Psoas muscle (tissue), 8 donors: ENCODE measurements at places on chromosomes 16 and 17. TPM values are rescaled to one million over a fixed set of nuclear protein-coding genes. Genes with fewer than 3 reads are reported as not detected.

DNA sequence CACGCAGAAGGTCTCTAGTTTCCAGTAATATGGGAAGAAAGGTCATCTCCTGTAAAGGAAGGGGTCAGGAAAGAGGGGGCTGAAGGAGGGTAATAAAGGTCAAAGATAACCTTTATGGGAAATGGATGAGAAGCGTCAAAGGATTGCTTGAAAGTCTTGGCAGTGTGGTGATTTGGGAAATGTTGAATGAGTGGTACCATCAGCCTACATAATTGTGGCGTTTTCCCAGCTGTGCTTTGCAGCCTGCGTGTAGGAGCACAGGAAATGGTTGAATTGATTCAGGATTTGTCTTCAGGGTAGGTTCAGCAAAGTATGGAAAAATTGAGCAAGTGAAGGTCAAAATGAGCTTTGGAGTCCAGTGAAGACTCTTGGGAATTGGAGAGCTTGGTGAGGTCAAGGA, 115.8 kb upstream of the NOL11 start:
- DNase-seq = no peak
- H3K27me3 ChIP-seq = no peaks in the 10 kb centered on the region
- no peak overlapping the region for H3K4me3 ChIP-seq
- H3K36me3 ChIP-seq = no peaks in the 10 kb centered on the region
- H3K4me1 ChIP-seq = peaks cover 9% of the 10 kb centered on the region

DNA sequence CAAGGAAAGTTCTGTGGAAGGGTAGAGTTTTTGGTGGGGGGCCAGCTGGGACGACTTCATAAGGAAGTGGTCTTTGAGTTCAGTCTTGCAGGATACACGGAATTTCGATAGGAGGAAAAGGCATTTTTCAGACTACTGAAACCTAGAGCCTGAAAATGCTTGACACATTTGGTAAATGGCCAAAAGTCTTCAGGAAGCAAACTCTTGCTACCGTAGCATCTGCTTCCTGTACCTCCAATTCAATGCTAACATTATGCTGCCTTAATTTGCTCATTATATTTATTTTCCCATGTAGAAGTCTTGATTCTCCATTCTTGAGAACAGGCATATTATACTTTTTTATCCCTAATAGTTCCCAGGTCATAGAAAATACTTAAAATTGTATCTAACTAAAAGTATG, 129.3 kb upstream of the MED13 start:
- no peak overlapping the region for H3K27ac ChIP-seq
- no peak overlapping the region for H3K4me3 ChIP-seq
- H3K36me3 ChIP-seq = no peaks in the 10 kb centered on the region
- no peak for DNase-seq

Gene GDPD1
- 0.25 TPM for total RNA-seq

- no peaks in the 10 kb centered on the region for H3K36me3 ChIP-seq
- H3K27me3 ChIP-seq = peaks cover 2% of the 10 kb centered on the region
- no peak for DNase-seq
- H3K4me1 ChIP-seq = no peaks in the 10 kb centered on the region
Observed at GRCh38 chr16:80519189-80519588, 21.6 kb upstream of the DYNLRB2 start.

Gene PDE6G
- not detected for total RNA-seq

- H3K36me3 ChIP-seq = no peaks in the 10 kb centered on the region
- no peaks in the 10 kb centered on the region for H3K4me1 ChIP-seq
- no peak overlapping the region for H3K4me3 ChIP-seq
- DNase-seq = no peak
- no peak overlapping the region for H3K27ac ChIP-seq
Observed at GRCh38 chr17:15031975-15032374, 233.2 kb downstream of the PMP22 start.

Gene YPEL3
- 72.8 TPM for total RNA-seq

- H3K4me1 ChIP-seq = peaks cover 14% of the 10 kb centered on the region
- H3K27ac ChIP-seq = peak overlapping the region; percentile 88
- H3K36me3 ChIP-seq = no peaks in the 10 kb centered on the region
- H3K27me3 ChIP-seq = no peaks in the 10 kb centered on the region
- no peak for DNase-seq
Observed at GRCh38 chr17:30905742-30906100, 317 bp downstream of the TEFM start.

Gene RGS9
- total RNA-seq = 1.5 TPM

GRCh38 chr16:81478876-81479511, 34.4 kb downstream of the CMIP start:
- no peaks in the 10 kb centered on the region for H3K4me1 ChIP-seq
- H3K27me3 ChIP-seq = no peaks in the 10 kb centered on the region
- H3K4me3 ChIP-seq = no peak overlapping the region

DNA sequence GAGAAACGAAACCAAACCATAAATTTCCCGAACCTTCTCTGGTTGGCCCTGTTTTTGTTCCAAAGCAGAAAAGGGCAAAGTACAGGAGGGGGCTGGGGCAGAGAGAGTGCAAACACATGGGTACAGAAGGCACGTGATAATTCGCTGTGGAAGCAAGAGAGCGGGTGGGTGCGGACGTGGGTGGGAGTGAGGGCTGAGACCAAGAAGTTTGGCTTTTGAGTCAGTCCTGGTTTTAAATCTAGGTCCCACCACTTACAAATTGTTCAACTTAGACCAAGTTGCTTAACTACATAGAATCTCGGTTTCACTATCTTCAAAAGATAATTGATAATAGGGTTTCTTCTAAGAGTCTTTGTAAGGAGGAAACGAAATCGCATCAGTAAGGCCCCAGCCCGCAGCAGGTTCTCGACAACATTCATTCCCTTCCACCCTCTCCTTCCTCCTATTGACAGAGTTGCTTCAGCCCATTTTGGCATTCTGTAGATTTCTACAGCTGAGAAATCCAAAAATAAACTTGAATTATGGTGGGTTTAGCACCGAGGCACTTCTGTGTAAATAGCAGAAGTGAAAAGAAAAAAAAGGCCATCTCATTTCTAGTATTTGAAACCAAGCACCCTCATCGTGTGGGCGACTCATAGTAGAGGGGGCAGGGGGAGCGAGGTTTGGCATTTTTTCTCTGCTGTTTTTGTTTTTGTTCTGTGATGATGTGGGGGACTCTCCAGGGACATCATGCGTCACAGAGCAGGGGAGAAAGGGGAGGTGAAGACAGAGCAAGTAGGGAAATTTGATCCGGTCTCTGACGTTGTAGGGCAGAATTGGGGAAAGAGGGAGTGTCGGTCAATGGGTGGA, 33.6 kb upstream of the CCR7 start:
- peak overlapping the region; percentile 50 for H3K27ac ChIP-seq
- H3K36me3 ChIP-seq = no peaks in the 10 kb centered on the region
- no peaks in the 10 kb centered on the region for H3K27me3 ChIP-seq
- DNase-seq = peak; percentile 64

DNA sequence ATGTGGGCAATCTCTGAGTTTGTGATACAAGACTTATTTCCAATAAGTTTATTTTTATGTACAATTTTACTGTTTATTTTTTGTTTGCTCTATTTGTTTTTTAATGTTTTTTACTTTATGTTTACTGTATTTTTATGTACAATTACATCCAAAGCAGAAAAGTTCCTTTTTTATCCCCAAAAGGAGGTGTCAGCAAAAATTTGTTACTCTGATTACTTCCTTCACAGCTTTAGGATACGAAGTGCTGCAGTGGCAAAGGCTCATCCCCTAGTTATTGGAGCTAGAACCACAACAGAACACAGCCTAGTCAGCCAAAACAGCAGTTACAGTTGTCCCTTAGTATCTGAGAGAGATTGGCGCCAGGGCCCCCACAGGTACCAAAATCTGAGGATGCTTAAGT, 35.7 kb downstream of the IST1 start:
- peaks cover 7% of the 10 kb centered on the region for H3K36me3 ChIP-seq
- peak overlapping the region; percentile 76 for H3K27ac ChIP-seq
- no peak for DNase-seq
- no peak overlapping the region for H3K4me3 ChIP-seq
- H3K4me1 ChIP-seq = peaks cover 54% of the 10 kb centered on the region
- no peaks in the 10 kb centered on the region for H3K27me3 ChIP-seq

- H3K27ac ChIP-seq = no peak overlapping the region
- H3K4me1 ChIP-seq = peaks cover 7% of the 10 kb centered on the region
- no peak overlapping the region for H3K4me3 ChIP-seq
- DNase-seq = no peak
- H3K36me3 ChIP-seq = no peaks in the 10 kb centered on the region
Observed at GRCh38 chr17:46986366-46986765, 7.3 kb upstream of the RPRML start.

- H3K27me3 ChIP-seq = no peaks in the 10 kb centered on the region
- no peaks in the 10 kb centered on the region for H3K36me3 ChIP-seq
- H3K4me1 ChIP-seq = no peaks in the 10 kb centered on the region
- no peak overlapping the region for H3K27ac ChIP-seq
Observed at GRCh38 chr17:51685287-51685909, 425.1 kb downstream of the UTP18 start.

Gene SGCA
- 245 TPM for total RNA-seq

- H3K27me3 ChIP-seq = peaks cover 59% of the 10 kb centered on the region
- no peaks in the 10 kb centered on the region for H3K4me1 ChIP-seq
- DNase-seq = no peak
- no peaks in the 10 kb centered on the region for H3K36me3 ChIP-seq
Observed at GRCh38 chr16:86771506-86772460, 193.4 kb downstream of the FOXL1 start.

DNA sequence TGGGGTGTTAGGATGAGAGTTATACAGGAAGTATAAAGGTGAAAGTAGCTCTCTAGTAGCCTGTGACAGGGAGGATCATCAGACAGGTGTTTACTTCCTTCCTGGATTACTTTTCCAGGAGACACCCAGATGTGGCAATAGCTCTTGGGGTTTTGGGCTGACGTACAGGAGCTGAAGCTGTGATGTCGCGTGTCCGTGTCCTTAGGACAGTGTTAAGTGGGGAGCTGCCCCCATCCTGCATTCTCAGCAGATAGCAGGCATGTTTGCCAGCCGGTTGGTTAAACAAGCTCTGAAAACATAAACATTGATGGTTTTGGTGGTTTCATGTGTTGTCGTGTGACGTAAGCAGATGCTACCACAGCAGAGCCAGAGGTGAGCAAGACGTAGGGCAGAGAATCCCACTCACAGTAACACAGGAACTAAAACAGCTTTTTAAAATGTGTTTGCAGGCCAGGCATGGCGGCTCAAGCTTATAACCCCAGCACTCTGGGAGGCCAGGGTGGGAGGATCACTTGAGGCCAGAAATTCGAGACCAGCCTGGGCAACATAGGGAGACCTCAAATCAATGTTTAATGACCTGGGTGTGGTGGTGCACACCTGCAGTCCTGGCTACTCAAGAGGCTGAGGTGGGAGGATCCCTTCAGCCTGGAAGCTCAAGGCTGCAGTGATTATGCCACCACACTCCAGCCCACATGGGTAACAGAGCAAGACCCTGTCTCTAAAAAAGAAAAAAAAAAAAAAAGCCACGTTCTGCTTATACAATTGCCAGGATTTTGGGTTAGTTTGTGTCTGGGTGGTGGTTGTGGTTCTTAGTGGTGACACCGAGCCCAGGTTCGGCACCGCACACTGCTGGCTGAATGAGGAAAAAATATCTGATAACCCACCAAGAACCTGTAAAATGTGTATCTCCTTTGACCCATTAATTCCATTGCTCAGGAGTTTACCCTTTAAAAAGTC, 18.2 kb upstream of the IL17C start:
- no peaks in the 10 kb centered on the region for H3K27me3 ChIP-seq
- no peak for DNase-seq
- H3K4me1 ChIP-seq = no peaks in the 10 kb centered on the region
- no peak overlapping the region for H3K4me3 ChIP-seq
- no peaks in the 10 kb centered on the region for H3K36me3 ChIP-seq

DNA sequence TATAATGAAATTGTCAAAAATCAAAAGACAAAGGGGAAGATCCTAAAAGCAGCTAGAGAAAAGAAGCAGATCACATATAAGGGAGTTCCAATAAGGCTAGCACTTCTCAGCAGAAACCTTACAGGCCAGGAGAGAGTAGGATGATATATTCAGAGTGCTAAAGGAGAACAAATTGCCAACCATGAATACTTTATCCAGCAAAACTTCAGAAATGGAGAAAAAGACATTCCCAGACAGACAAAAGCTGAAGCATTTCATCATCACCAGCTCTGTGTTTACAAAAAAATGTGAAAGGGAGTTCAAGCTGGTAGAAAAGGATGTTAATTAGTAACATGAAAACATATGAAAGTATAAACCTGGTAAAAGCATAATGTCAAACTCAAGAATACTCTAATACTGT, 37.4 kb downstream of the CDR2 start:
- no peak overlapping the region for H3K27ac ChIP-seq
- no peaks in the 10 kb centered on the region for H3K27me3 ChIP-seq
- H3K4me1 ChIP-seq = no peaks in the 10 kb centered on the region
- peaks cover 17% of the 10 kb centered on the region for H3K36me3 ChIP-seq
- H3K4me3 ChIP-seq = no peak overlapping the region
- no peak for DNase-seq

Gene TNP2
- total RNA-seq = not detected

DNA sequence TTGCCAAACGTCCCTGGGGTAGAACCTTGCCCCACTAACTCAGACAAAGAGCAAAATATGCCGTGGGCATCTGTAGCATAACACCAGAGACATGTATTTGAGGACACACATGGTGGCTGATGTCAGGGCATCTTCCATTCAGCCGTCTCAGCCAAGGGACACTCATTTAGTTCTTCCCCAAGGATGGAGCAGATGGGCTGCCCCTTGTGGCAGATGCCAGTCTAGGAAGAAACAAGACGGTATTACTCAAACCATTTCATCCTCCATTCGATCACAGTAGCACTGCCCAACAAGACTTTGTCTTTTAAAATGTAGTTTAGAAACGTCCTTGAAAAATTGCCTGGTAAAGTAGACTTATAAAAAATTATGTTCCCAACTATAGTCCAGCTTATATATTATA, 937.6 kb upstream of the EEF2KMT start:
- H3K27ac ChIP-seq = no peak overlapping the region
- DNase-seq = no peak
- H3K27me3 ChIP-seq = no peaks in the 10 kb centered on the region
- no peaks in the 10 kb centered on the region for H3K36me3 ChIP-seq

Gene ACSM2A
- total RNA-seq = not detected

GRCh38 chr17:17816240-17816814, 20.5 kb downstream of the SREBF1 start:
- peak overlapping the region; percentile 23 for H3K27ac ChIP-seq
- no peak overlapping the region for H3K4me3 ChIP-seq
- H3K27me3 ChIP-seq = no peaks in the 10 kb centered on the region
- DNase-seq = no peak
- peaks cover 65% of the 10 kb centered on the region for H3K4me1 ChIP-seq
- peaks cover 80% of the 10 kb centered on the region for H3K36me3 ChIP-seq

- H3K27ac ChIP-seq = peak overlapping the region; percentile 77
- peaks cover 58% of the 10 kb centered on the region for H3K4me1 ChIP-seq
- no peaks in the 10 kb centered on the region for H3K27me3 ChIP-seq
- DNase-seq = no peak
Observed at GRCh38 chr16:70437017-70437581, 1.8 kb downstream of the ST3GAL2 start.

Gene KRT36
- not detected for total RNA-seq

Gene SKAP1
- total RNA-seq = 1.0 TPM

GRCh38 chr17:17044846-17045561, 2.7 kb downstream of the MPRIP start:
- H3K4me3 ChIP-seq = peak overlapping the region; percentile 85
- H3K36me3 ChIP-seq = no peaks in the 10 kb centered on the region
- H3K27ac ChIP-seq = peak overlapping the region; percentile 96
- H3K4me1 ChIP-seq = peaks cover 72% of the 10 kb centered on the region
- no peaks in the 10 kb centered on the region for H3K27me3 ChIP-seq

Gene SRCIN1
- total RNA-seq = not detected

Gene NPIPB2
- total RNA-seq = not detected
